ENCODE measurements at places on chromosomes 5 and 9.
A peak's percentile ranks its signal among the peaks of the same experiment; 100 is the strongest.

GRCh38 chr5:149108651-149109280 lies 32.5 kb upstream of the ABLIM3 start:
- no peak for DNase-seq

DNA sequence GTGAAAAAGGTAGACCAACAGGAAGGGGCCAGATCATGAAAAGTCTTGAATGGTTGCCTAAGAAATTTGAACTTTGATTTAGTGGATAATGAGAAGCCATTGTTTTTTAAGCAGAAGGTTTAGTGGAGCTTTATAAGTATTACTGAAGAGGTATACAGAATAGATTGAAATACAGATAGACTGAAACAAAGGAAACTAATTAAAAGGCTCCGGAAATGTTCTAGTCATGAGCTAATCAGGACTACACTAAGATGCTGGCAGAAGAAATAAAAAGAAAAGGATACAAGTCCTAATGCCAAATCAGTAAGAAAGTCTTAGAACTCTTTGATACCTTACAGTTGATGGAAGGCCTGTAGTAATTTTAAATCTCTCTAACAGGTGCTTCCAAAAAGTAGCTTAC lies 45.7 kb upstream of the RFX3 start:
- DNase-seq: no peak

DNA sequence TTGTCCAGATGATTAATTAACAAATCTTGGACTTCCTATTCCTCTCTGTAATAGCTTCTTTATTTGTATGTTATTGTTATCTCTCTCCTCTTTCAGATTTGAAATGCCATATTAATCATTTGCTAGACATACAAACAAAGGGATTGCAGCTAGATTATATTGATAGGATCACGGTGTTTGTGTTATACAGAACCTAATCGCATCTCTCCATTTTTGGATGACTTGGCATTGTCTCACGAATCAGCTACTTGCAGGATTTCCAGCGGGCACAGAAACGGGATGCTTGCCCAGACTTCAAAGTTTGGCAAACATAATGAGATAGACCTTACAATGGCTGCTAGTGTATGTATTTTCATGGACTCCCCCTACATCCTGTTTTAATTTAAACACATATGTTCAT lies 368.1 kb downstream of the TLE4 start:
- no peak for DNase-seq

DNA sequence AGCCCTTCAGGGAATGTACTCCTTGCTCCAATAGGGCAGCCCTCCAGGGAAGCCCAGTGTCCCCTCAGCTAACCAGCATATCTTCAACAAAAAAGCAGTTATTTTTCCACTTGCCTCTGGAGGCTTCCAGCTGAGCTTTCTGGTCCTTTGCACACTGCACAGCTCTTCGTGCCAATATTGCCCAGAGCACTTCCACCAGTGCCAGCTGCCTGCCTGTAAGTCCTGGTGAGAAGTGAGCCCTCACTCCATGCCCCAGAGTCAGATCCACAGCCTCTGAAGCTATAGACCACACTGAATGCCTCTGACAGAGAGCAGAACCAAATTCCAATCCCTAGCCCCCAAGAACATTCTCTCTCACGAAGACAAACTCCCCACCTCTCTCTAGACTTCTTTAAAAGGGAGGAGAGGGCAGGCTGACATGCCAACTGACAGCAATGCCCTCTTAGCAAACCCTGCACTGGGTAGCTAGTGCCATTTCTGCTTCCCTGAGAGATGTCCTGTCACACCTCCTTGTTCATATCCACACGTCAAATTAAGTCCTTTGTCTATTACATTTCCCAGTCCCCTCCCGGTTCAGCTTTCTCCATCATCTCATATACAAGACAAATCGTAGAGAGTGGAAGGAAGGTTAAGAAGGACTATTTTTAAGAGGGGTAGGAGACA lies 12.7 kb upstream of the HEXB start:
- DNase-seq: no peak

DNA sequence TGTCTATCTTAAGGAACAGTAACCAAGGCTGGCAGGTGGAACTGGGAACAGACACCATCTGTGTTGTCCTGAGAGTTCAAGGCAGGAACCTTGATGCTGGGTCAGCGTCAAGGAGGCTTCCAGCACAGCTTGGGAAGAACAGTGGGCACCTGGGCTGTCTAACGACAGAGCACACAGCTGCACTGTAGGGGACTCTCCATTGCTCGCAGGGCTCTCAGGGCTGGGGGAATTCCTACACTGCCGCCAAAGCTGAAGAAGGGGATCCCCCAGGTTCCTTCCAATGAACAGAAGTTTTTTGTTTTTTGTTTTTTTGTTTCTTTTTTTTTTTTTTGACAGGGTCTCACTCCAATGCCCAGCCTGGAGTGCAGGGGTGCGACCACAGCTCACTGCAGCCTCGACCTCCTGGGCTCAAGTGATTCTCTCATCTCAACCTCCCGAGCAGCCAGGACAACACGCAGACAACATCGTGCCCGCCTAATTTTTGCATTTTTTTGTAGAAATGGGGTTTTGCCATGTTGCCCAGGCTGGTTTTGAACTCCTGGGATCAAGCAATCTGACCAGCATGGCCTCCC lies 81.9 kb downstream of the PTPN3 start:
- no peak for DNase-seq

DNA sequence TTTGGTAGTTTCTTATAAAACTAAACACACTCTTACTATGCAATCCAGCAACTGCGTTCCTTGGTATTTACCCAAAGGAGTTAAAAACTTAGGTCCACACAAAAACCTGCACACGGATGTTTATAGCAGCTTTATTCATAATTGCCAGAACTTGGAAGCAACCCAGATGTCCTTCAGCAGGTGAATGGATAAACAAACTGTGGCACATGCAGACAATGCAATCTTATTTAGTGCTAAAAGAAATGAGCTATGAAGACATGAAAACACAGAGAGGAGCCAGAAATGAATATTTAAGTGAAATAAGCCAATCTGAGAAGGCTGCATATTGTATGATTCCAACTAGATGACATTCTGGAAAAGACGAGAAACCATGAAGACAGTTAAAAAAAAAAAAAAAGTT lies 10.7 kb downstream of the WNK2 start:
- DNase-seq: no peak

DNA sequence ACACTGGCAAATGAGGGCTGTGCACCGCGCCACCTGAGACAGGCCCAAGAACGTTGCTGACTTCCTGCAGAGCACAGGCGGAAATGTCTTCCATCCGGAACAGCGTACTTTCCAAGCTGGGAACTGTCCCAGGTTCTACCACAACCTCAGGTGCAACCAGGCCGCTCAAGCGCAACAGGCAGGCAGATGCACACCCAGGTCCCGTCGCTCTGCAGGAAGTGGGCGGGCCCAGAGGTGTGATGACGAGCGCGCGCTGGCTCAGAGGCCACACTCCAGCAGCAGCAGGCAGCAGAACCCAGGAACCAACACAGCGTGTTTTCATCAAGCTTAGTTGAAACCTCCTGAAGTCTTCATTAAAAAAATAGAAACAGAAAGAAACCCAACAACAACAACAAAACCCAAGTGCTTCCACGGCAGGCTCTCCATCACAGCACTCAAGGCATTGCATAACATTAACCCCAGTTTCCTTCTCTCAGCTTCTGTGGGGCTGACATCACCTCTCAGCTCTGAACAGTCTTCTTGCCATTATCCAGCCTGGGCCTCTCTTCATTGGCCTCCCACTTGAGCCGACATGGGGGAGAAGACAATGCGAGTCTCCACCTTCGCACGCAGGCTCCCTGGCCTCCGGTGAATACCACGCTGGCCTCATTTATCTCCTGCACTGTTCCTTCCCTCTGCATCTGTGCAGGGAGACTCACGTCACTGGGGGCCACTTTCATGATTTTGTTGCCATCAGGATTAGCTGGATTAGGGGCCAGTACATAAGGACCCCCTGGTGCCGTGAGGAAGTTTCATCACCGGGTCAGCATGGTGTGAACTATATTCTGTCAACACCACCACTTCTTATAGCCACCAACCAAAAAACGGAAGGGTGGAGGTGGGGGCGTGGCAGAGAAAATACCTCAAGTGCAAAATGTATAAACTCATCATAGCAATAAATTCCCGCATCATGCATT lies 22.1 kb downstream of the PTCH1 start:
- peak; percentile 79 for DNase-seq

GRCh38 chr5:58048185-58048925 lies 411.5 kb downstream of the PLK2 start:
- no peak for DNase-seq

GRCh38 chr5:98443881-98444280 lies 329.6 kb upstream of the RGMB start:
- DNase-seq: no peak

- DNase-seq: no peak
These were observed 70.6 kb downstream of the ADAMTS2 start for GRCh38 chr5:179274321-179275315.

- no peak for DNase-seq
These were observed 250.8 kb upstream of the IRX2 start for GRCh38 chr5:3002230-3002629.

DNA sequence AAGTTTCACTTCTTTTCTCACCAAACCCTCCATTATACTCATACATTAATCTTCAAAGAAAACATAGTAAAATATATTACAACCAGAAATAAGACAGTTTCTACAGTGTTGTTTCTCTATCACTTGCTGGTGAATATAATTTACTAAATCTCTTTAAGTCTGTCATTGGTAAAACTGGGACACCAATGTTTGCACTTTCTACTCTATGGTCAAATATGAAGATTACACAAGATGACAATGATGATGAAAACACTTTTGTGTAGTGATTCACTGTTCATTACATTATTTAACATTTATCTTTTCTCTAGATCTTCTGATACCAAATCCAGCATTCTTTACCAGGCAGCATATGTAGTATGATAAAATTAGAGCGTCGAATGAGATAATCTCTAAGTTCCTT lies 459.1 kb downstream of the DMAC1 start:
- no peak for DNase-seq

- DNase-seq: no peak
These were observed 23.4 kb upstream of the CORO2A start for GRCh38 chr9:98215821-98216220.

DNA sequence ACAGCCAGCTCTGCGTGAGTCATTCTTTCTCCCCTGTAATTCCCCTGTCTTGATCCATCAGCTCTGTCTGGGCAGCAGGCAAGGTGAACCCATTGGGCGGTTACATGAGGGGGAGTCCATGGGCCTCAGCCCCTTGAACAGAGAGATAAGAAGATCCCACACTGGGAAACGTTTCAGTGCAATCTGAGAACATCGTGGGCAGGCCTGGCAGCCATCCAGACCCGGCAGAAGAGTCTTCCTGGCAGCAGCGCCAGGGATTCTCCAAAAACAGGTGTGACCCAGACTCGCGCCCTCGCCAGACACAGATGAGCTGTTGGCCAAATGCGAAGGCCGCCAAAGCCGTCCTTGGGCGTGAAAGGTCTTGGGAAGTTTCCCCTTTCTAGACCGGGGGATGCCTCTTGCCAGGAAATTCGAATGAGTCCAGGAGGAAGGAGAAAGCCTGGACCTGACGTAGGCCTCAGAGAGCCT lies 6.4 kb upstream of the SLC12A7 start:
- DNase-seq: no peak

- no peak for DNase-seq
These were observed 344.7 kb upstream of the RGMB start for GRCh38 chr5:98428806-98429205.

DNA sequence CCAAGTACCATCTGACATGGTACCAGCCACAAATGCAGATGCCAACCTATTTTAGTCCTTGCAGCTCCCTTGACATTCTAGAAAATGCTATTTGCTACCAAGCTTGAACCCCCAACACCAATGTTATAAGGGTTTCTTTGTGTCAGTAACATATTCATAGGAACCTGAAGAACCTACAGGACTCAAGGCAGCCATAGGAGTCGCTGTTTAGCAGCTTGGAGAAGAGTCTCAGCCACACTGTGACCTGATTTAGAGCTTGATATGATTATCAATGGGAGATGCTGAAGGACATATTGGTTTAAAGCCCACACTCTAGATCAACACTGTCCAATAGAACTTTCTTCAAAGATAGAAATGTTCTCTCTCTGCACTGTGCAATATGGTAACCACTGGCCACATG lies 6.4 kb upstream of the ZFR start:
- DNase-seq: no peak

DNA sequence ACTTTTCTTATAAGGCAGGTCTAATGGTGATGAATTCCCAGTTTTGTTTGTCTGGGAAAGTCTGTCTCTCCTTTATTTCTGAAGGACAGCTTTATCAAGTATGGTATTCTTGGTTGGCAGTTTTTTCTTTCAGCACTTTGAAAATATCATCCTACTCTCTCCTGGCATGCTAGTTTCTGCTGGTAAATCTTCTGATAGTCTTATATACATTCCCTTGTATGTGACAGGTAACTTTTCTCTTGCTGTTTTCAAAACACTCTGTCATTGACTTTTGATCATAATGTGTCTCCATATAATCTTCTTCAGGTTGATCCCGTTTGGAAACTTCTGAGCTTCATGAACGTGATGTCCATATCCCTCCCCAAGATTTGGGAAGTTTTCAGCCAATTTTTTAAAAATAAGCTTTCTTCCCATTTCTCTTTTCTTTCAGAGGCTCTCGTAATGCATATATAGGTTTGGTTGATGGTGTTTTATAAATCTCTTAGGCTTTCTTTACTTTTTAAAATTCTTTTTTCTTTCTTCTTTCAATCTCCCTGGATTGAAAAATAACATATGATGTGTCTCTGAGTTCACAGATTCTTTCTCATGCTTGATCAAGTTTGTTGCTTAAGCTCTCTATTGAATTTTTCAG lies 22.5 kb upstream of the GRAMD2B start:
- DNase-seq: no peak

- no peak for DNase-seq
These were observed 66.3 kb upstream of the SPOCK1 start for GRCh38 chr5:137565450-137565849.

GRCh38 chr5:53406630-53407316 lies 73.7 kb upstream of the FST start:
- no peak for DNase-seq

GRCh38 chr9:27487927-27488326 lies 36.2 kb upstream of the IFNK start:
- DNase-seq: no peak

- no peak for DNase-seq
These were observed 20.9 kb downstream of the ZNF474 start for GRCh38 chr5:122150215-122150614.

DNA sequence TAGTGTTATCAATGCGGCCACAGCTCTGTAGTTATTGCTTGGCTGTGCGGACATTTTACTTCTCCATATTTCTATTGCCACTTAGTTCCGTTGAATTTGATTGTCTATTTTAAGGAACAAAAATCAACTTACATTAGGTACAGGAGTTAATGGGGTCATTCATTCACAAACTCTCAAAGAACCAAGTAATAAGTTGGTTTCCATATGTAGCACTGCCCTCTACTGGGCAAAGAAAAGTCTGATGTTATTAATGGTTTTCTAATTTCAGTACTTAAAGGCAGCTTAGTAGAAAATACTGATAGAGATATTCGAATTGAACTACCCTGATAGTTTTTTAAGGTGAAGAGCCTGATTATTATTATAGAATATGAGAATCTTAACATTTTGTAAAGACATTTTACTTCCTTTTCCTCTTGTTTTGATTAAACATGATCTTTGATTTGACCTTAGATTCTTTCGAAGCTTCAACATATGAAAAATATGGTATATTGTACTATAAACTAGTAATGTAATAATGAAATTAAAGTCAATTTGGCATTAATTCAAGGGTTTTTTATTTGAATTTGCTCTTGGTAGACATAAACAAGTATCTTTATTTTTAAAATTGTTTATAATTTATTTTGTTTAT lies 119.5 kb upstream of the CTNND2 start:
- DNase-seq: no peak
